Ureter (tissue), 1 donor: ENCODE measurements at places on chromosomes 6 and 20.

DNA sequence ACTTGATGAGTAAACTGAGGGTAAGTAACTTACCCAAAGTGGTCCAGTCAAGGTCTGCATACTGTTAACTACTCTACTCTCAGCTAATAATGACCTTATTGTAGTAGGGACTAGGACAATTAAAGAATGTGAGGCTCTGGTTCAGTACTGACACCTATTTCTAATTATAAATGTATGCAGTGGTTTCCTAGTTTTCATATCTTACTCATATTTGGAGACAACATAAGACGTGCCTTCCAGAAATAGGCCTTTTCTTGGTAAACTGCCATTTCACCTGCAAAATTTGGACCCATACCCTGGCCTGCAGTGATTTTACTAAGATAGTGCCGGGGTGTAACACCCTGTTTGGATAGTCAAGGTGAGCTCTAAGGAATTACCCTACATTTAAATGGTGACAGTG, 24.7 kb downstream of the GJA1 start:
- no peak for DNase-seq

- DNase-seq: no peak
Observed at GRCh38 chr6:140979642-140980091, 1153.1 kb upstream of the GJE1 start.

GRCh38 chr6:166365806-166366205, 16.9 kb downstream of the MPC1 start:
- no peak for DNase-seq

- DNase-seq: no peak
Observed at GRCh38 chr20:38831995-38832620, 26.6 kb downstream of the PPP1R16B start.

GRCh38 chr6:3329393-3330051, 70.8 kb downstream of the PSMG4 start:
- DNase-seq: no peak

- DNase-seq: no peak
Observed at GRCh38 chr6:43876602-43877001, 106.6 kb downstream of the VEGFA start.

DNA sequence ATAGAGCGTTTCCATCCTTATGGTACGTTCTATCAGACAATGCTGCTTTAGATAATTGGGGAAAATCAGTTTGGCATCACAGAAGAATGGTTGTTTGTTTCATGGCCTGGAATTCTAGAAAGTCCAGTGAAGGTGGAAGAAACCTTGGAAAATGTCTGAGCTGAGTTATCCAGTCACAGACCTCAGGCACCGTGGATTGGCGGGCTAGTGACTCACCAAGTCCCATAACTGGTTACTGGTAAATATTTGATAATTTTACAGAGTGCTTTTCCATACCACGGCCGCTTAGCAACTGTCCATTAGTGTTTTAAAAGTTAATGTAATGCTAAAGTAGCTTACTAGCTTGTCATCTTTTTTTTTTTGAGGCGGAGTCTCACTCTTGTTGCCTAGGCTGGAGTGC, 99.4 kb downstream of the SLC35B3 start:
- no peak for DNase-seq

- no peak for DNase-seq
Observed at GRCh38 chr6:71171497-71172070, 117.0 kb upstream of the OGFRL1 start.

DNA sequence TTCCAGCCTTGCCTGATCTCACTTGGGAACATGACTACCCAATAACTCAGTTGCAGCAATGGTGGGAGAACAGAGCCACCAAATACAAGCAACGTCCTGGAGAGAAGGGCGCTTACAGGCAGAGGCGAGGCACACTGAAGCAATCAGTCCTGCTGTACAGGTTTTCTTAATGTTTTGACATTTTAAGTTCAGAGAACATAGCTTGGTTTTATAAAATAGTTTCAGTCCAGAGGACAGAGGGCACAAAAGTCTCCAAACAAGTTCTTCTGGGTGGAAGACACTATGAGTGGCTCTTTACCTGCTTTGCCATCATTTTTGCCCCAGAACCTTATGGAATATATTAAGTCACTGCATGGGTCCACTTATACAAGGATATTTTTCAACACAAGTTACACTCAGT, 103.4 kb upstream of the KCNG1 start:
- peak; percentile 45 for DNase-seq

- peak; percentile 62 for DNase-seq
Observed at GRCh38 chr6:30061858-30062458, 893 bp downstream of the POLR1H start.

- DNase-seq: no peak
Observed at GRCh38 chr6:124535746-124536145, 426.5 kb upstream of the RNF217 start.

- no peak for DNase-seq
Observed at GRCh38 chr6:16481697-16482399, 243.5 kb downstream of the GMPR start.

GRCh38 chr6:49713346-49713745, at the start of gene CRISP2:
CRISP2 (minus strand) TSS chr6:49713543; CDS start chr6:49709196, 4,347 bp downstream.
- DNase-seq: no peak

DNA sequence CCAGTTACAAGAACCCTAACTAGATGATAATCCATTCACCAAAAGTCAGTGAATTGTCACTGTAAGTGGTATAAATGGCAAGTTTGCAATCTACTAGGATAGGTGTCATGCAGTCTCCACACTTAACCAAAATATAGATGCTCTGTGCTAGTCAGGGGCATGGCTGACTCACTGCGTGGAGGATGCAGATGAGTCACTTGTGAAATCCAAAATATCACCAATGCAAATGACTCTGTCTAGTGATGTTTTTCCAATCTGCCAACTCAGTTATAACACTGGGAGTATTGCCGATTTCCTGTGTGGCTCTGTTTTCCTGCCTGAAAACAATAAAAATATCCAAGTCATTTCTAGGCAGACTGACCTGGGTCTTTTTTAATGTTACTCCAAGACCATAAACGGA, 47.8 kb upstream of the NRSN1 start:
- no peak for DNase-seq

- no peak for DNase-seq
Observed at GRCh38 chr6:100134297-100134696, 140.3 kb upstream of the MCHR2 start.

DNA sequence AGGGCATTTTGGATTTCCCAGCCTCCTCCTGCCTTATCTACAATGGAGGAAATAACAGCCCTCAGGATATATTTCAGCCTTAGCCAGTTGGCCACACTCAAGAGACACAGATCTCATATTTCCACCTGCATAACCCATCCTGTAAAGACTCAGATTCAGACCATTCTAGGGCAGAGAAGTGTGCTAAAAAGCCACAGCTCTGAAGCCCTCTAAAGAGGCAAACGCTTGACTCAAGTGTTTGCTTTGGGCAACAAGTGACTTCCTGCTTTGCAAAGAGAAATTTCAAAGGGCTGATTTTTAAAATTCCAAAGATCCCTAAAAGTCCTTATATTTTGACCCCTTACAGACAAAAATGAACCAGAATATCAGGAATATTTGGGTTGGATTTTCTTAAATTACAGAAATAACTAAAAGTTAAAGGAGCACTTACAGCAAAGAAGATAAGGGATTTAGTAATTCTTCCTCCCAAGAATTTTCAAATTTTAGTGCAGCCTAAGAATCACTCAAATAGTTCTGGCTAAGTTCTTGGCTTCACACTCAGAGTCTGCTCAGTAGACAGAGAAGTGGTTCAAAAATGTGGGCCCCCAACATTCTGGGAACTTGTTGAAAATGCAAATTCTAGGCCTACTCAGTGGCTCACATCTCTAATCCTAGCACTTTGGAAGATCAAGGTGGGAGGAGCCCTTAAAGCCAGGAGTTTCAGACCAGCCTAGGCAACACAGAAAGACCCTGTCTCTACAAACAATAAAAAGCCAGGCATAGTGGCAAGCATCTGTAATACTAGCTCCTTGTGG, 18.9 kb upstream of the ADGRF5 start:
- DNase-seq: no peak

- peak; percentile 53 for DNase-seq
Observed at GRCh38 chr6:84052204-84052882, 18.8 kb downstream of the MRAP2 start.

GRCh38 chr20:24017458-24017755, 28.8 kb upstream of the GGTLC1 start:
- no peak for DNase-seq

- no peak for DNase-seq
Observed at GRCh38 chr6:114179411-114179810, 163.4 kb downstream of the HS3ST5 start.

- DNase-seq: no peak
Observed at GRCh38 chr6:52595796-52596130, 18.9 kb upstream of the TRAM2 start.

- DNase-seq: no peak
Observed at GRCh38 chr6:40253420-40253819, 319.2 kb upstream of the MOCS1 start.

GRCh38 chr6:13101985-13102384, 226.4 kb downstream of the TBC1D7 start:
- no peak for DNase-seq

DNA sequence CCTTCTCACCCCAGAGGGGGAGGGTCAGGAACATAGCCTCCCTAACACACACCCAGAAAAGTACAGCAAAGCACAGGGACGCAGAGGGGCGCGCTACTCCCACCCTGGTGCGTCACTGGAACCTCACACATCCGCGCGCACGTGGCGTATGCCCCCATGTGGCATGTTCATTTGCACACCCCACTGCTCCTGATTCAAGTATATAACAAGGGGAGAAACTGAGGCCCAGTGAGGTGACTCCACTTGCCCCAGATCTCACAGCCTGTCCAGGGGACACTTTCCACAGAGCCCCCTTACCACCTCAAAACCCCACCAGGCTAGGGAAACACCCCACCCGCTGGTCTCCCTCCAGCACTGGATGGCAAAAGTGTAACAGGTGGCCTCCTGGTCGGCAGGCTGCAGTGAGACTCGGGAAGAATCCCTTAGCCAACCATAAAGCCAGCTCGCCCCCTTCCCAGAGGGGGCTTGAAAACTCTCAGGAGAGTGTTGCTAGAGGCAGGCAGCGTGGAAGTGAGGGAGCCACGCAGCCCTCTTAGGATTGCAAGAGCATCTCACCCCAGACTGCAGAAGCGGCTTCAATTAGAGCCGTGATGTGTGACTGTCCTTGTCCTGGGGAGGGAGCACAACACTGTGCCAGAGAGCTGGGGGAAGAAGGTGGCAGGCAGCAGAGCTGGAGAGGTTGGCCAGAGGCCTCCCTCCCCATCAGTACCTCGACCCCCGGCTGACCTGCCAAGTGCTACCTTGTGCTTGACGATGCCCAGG, at the start of gene GRM4:
TSS of gene GRM4 (minus strand) at position 67 of the 762 bp plus-strand sequence. CDS start 12,591 bp downstream, outside the sequence.
- no peak for DNase-seq

GRCh38 chr6:155443168-155443567, 12.5 kb downstream of the NOX3 start:
- DNase-seq: no peak

DNA sequence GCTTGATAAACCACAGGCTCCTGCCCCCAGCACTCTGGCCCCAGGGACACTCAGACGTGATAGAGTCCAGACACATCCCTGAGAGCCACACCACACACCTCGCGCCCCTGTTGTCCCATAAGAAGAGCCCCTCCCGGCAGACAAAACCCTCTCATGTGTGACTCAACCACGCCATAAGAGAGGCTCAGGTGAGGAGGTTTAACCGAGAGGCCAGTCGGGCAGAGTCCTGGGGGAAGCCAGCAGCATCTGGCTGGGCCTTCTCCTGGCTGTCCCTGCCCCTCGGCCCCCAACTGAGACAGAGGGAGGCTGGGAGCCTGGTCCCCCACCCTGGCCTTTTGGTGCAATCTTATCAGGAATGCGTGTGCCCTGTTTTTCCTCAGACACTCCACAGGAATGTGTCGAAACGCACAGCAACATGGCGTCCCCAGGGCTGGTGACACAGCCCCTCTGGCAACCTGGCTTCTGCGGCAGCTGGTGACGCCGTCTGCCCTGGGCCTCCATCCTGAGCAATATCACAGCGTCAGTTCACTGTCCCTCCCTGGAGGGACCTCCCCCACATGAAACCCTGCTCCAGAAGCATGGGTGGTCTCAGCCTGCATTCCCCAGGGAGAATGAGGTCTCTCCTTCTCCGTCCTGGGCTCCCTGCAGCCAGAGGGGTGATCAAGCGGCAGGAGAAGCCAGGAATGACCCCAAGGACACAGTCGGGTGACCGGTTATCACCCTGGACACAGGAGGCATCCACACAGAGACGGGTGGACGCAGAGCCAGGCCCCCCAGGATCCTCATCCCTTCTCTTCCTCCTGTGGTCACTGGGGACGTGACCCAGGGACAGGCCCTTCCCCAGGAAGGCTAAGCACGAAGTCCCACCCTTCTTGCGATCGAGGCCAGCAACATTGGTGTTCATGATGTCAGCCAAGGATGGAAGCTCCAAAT, 156.6 kb upstream of the AFDN start:
- DNase-seq: no peak

GRCh38 chr6:111796310-111796918, 76.8 kb downstream of the FYN start:
- DNase-seq: no peak

- DNase-seq: no peak
Observed at GRCh38 chr20:11001302-11001701, 327.5 kb upstream of the JAG1 start.

DNA sequence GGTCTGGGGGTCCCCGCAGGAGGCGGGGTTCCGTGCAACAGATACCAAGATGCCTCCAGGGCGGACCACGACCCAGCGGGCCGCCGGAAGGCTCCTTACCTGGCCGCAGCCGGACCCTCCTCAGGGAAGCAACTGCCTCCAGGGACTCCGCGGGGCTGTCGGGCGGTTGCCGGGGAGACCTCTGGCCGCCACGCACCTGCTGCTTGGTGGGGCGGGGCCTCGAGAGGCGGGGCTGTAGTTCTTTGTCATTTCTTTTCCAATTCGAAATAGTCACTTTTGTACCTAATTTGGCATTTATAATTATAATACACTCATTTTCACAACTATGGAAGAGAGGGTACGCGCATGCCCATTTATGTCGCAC, 647 bp downstream of the AK9 start:
- DNase-seq: peak; percentile 68

- no peak for DNase-seq
Observed at GRCh38 chr6:56490993-56491392, 151.7 kb downstream of the DST start.

DNA sequence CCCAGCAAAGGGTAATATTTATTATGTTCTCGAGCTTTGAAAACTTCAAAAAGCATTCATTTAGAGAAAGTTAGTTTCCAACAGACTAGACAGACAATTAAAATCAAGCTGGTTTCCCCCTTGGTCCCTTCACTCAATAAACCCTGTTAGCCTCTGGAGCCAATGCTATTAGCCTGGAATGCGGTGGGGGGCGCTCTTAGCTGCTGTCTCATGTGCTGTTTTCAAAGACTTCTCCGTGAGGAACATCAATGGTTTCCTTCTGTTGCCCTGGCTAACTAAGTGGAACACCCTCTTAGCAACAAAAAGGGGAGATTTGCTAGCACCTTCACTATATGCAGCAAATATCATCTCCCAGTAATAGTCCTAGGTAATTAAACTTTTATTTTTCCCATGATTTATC, 86.4 kb downstream of the LY86 start:
- DNase-seq: no peak

- DNase-seq: no peak
Observed at GRCh38 chr6:11296449-11297375, 64.2 kb upstream of the NEDD9 start.

GRCh38 chr20:2093159-2093781, 8.4 kb upstream of the STK35 start:
- no peak for DNase-seq

GRCh38 chr20:50561379-50562078, 51.3 kb downstream of the PTPN1 start:
- no peak for DNase-seq

- DNase-seq: no peak
Observed at GRCh38 chr6:119426619-119427018, 77.1 kb upstream of the MAN1A1 start.

- peak; percentile 75 for DNase-seq
Observed at GRCh38 chr6:142112451-142113061, 20.2 kb upstream of the GJE1 start.

GRCh38 chr6:22218410-22218809, 78.4 kb downstream of the PRL start:
- DNase-seq: no peak
